ENCODE measurements at places on chromosomes 16 and 17. TPM values are rescaled to one million over a fixed set of nuclear protein-coding genes. Genes with fewer than 3 reads are reported as not detected.

RPL13 gene
- total RNA-seq, result 3,143 TPM

TMC5 gene
- total RNA-seq, result not detected

NT5M gene
- 2.2 TPM for total RNA-seq

APOH gene
- not detected for total RNA-seq

ZNF19 gene
- total RNA-seq, result 2.9 TPM

GNGT2 gene
- not detected for total RNA-seq

KRT222 gene
- 1.00 TPM for total RNA-seq

SPDYE4 gene
- not detected for total RNA-seq

OR4D1 gene
- not detected for total RNA-seq

TNFRSF17 gene
- total RNA-seq, result not detected

TERB1 gene
- total RNA-seq, result 0.11 TPM

SULT1A2 gene
- under 0.01 TPM for total RNA-seq

ZDHHC1 gene
- total RNA-seq, result 6.2 TPM

TAOK1 gene
- 66.6 TPM for total RNA-seq

ATF7IP2 gene
- 5.0 TPM for total RNA-seq

FOXJ1 gene
- under 0.01 TPM for total RNA-seq

RHBDL1 gene
- 5.9 TPM for total RNA-seq

RNF227 gene
- 2.5 TPM for total RNA-seq

SHBG gene
- total RNA-seq, result 0.37 TPM

CLEC19A gene
- not detected for total RNA-seq

SOX9 gene
- total RNA-seq, result 2.9 TPM

C16orf78 gene
- total RNA-seq, result not detected

ENPP7 gene
- total RNA-seq, result not detected

DHRS7C gene
- not detected for total RNA-seq

OTOP2 gene
- total RNA-seq, result not detected

AFMID gene
- 17.6 TPM for total RNA-seq

KRT16 gene
- total RNA-seq, result 0.12 TPM

RASL10B gene
- 1.5 TPM for total RNA-seq

KLHL11 gene
- total RNA-seq, result 35.9 TPM

SULT1A4 gene
- 1.1 TPM for total RNA-seq

SLC52A1 gene
- 0.37 TPM for total RNA-seq

CNTD1 gene
- total RNA-seq, result 0.37 TPM

OSGIN1 gene
- 3.5 TPM for total RNA-seq

SPNS3 gene
- total RNA-seq, result not detected

BCAR1 gene
- 52.8 TPM for total RNA-seq

GPR139 gene
- not detected for total RNA-seq

OTOA gene
- under 0.01 TPM for total RNA-seq

CDC6 gene
- 41.8 TPM for total RNA-seq

DNAH2 gene
- total RNA-seq, result 0.37 TPM

ICAM2 gene
- total RNA-seq, result 1.2 TPM

ALOX12B gene
- not detected for total RNA-seq

CA4 gene
- not detected for total RNA-seq

ARHGAP23 gene
- total RNA-seq, result 57.9 TPM

HBM gene
- total RNA-seq, result not detected

MFSD6L gene
- total RNA-seq, result not detected

SYNGR3 gene
- total RNA-seq, result 6.1 TPM

Data from uterine smooth muscle cell (primary cell).